ENCODE measurements at places on chromosomes 7 and 10.
A peak's percentile ranks its signal among the peaks of the same experiment; 100 is the strongest.

GRCh38 chr10:103802637-103803353 lies 52.6 kb downstream of the SH3PXD2A start:
- no peak for DNase-seq
- peaks cover 31% of the 10 kb centered on the region for H3K4me1 ChIP-seq
- peaks cover 26% of the 10 kb centered on the region for H3K36me3 ChIP-seq
- H3K27me3 ChIP-seq = no peaks in the 10 kb centered on the region

DNA sequence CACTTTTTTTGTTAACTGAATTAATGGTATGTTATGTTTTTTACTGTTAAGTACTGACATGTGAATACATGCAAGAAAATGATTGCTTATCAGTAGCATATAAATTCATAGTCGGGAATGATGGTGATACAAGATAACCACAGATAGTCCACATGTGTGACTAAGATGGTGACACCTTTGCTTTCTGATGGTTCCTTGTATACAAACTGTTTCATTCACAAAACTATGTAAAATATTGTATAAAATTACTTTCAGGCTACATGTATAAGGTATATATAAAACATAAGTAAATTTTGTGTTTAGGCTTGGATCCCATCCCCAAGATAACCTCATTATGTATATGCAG lies 10.0 kb downstream of the CISD1 start:
- no peak for DNase-seq
- H3K4me1 ChIP-seq = peaks cover 7% of the 10 kb centered on the region
- H3K27me3 ChIP-seq = no peaks in the 10 kb centered on the region

DNA sequence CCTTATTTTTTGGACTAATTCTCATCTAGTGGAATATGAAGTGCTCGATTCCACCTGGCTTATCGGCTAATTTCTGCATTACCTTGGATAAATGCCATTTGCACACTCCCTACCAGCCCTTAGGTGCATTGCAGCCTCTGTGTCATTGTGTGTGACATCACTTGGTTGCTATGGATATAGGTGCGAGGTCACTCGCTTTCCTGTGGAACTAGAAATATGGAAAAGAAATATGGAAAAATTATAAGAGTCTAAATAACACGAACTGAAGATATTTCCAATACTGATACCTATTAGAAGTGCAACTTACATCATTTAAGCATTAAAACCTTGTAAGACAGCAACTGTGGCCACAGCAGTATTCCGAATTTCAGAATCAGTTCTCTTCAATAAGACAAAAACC lies 2.0 kb downstream of the YWHAG start:
- peaks cover 61% of the 10 kb centered on the region for H3K36me3 ChIP-seq
- H3K27ac ChIP-seq = peak overlapping the region; percentile 84
- DNase-seq = no peak

DNA sequence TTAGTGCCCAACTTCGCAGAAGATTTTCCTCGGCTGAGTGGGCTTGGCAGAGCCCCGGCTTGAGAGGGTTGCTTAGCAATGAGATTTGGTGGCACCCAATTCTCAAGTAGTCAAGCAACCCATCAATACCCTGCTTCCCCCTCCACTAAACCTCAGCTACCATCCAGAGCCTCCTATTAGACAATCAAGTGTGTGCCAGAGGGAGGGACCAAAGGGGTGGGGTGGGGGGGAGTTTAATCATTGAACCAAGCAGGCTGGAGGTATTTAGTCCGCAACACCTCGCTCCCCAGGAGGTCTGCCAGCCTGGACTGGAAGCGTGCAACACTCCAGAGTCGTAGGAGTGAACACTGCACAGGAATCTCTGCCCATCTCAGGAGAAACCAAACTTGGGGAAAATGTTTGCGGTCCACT lies at the start of gene HKDC1:
Gene HKDC1 (plus strand): TSS at position 292 of the 411 bp plus-strand sequence. CDS start 104 bp downstream, at position 396.
- peaks cover 50% of the 10 kb centered on the region for H3K4me1 ChIP-seq
- DNase-seq = no peak
- no peaks in the 10 kb centered on the region for H3K36me3 ChIP-seq

All from RWPE2 (cell line).